ENCODE measurements at places on chromosomes 11 and 22.

- DNase-seq = peak; percentile 34
Observed at GRCh38 chr11:36385121-36385970, 89.3 kb downstream of the PRR5L start.

DNA sequence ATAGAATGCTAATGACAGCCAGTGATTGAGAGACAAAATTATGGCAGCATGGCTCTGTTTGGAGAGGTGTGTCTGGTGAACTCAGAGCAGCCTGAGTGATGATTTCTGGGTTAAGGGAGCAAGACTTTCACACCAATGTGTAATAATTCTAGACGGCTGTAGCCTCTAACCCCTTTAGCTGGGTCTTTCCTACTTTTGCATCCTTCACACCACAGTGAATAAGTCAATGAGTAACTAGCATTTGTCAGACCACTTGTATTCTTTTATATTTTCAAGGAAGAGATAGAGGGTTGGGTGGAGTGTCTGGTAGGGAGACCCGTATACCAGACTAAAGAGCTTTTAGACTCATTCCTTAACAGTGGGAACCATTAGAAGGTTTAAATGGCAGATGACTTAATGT is 50.4 kb downstream of the ATXN10 start:
- no peak for DNase-seq

GRCh38 chr22:38965614-38966379 is 8.4 kb downstream of the APOBEC3A start:
- no peak for DNase-seq

DNA sequence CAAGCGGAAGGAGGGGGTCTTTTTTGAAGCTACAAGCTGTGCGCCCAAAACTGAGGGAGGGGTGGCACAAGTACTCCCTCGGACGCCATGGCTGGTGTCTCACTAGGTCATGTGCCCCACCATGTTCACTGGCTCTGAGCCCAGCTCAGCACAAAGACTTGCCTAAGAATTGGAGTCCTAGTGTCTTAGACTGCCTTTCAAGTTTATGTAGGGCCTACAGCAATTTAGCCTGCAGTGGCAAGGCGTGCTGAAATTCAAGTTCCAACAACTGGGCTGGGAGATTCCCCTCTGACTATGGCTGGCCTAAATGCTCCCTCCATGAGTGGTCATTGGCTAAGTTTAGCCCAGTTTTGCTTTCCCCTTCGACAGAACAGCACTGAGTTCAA is 27.3 kb downstream of the FCHSD2 start:
- no peak for DNase-seq

DNA sequence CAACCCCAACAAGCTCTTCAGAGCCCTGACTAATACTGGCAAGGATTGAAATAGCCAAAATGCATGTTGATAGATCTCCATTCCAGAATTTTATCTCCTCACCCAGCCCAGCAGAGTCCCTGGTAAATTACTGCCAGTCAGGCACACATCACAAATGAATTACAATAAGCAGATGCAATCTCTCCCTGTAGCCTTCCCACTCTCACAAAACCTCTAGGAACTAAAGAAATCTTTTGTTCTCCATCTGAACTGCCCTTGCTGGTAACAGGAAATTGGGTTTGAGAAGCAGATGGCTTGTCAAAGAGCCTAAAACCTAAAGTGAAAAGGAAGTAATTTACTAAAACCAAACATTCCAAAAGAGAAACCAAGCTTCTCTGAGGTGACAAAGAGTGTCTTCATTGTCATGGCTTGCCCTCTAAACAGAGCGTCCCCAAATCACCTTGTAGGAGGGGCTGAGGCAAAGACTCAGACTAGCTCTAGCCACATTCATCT is 59.5 kb downstream of the FAM168A start:
- DNase-seq = no peak

- DNase-seq = no peak
Observed at GRCh38 chr11:94630221-94630620, 63.1 kb downstream of the PIWIL4 start.

DNA sequence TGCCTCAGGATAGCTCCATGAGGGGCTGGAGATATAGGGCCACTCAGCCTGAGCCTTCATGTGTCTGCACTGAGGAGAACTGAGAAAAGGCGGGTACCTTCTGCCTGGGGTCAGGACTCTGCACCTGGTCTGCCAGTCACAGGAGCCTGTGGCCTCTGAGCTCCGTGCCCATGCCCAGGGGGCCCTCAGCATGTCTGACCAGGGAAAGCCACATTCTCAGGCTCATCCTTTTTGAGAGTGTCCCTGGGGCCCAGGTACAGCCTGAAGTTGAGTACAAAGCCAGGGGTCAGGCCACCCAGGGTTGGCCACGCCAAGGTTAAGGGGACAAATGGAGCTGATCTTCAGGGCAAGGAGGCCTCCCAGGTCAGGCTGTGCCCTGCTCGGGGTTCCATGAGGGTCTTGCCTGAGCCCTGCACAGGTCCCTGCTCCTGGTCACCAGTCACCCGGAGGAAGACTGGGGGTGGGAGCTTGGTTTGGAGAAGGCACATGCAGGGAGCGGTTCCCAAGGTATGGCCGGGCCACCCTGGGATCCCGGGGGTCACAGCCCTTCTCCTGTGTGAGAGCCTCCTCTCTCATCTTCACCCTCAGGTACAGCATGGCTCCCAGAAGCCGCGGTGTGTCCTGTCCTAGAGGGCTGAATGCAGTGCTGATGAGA is 6.0 kb downstream of the DENND6B start:
- DNase-seq = no peak

GRCh38 chr11:59680287-59681154 is 11.7 kb upstream of the PATL1 start:
- no peak for DNase-seq

GRCh38 chr22:43837666-43838065 is 24.6 kb downstream of the SULT4A1 start:
- DNase-seq = no peak

- DNase-seq = no peak
Observed at GRCh38 chr11:11961399-11962028, 46.9 kb downstream of the DKK3 start.

DNA sequence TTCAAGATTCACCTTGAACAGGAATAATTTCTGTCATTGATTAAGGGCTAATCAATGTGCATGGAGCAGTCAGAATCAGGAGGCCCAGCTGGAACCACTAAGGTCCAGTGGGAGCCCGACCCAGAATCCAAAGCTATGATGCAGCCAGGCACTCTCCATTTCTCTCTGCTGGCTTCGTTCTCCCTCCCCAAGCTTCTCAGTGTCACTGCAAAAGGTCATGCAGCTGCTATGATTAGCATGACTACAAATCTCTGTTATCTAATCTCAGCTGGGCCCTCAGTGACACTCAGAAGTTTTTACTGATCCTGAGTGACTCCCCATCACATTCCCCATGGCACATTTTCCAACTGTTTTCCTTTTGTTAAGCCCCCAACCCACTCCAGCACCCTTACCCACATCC is 31.1 kb upstream of the PRSS23 start:
- DNase-seq = no peak

GRCh38 chr11:76551400-76551799 is 106.6 kb downstream of the EMSY start:
- no peak for DNase-seq

GRCh38 chr11:45390407-45390806 is 104.3 kb upstream of the SYT13 start:
- no peak for DNase-seq

DNA sequence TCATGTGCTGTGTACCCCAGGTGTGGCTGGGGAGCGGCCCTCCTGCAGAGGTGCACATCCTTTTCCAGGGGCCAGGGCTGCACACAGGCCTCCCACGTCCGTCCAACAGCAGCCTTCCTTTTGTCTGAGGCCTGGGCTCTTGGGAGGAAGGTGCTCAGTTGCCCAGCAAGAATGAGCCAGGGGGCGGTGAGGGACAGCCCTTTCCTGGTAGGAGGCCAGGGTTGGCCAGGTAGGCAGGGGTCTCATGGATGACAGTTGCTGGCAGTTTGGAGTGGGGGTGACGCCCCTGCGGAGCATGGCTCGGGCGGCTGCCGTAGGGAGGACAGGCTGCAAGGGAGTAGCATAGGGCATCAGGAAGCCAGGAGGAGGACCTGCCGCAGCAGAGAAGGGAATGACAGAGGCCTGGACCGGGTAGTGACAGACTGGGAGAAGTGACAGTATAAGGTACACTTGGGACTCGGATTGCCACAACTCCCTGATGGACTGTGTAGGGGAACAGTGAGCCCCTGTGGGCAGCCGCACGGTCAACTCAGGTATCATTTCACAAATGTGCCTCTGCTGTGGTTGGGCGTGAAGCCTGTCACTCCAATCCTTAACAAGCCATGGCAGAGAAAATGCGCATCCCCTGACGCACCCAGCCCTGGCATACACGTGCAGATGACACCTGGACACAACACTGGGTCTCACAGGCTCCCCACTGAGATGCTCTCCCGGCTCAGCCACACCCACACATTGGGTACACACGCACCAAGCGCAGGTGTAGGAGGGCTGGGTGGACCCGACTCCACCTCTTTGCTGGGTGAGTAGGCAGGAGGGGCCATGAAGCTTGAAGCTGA is 79.7 kb downstream of the DGCR2 start:
- no peak for DNase-seq

GRCh38 chr11:45476126-45476525 is 189.3 kb downstream of the CHST1 start:
- DNase-seq = no peak

- no peak for DNase-seq
Observed at GRCh38 chr11:60485987-60486386, 6.6 kb upstream of the MS4A12 start.

GRCh38 chr11:43833657-43834073 is 47.0 kb upstream of the ALKBH3 start:
- DNase-seq = no peak

DNA sequence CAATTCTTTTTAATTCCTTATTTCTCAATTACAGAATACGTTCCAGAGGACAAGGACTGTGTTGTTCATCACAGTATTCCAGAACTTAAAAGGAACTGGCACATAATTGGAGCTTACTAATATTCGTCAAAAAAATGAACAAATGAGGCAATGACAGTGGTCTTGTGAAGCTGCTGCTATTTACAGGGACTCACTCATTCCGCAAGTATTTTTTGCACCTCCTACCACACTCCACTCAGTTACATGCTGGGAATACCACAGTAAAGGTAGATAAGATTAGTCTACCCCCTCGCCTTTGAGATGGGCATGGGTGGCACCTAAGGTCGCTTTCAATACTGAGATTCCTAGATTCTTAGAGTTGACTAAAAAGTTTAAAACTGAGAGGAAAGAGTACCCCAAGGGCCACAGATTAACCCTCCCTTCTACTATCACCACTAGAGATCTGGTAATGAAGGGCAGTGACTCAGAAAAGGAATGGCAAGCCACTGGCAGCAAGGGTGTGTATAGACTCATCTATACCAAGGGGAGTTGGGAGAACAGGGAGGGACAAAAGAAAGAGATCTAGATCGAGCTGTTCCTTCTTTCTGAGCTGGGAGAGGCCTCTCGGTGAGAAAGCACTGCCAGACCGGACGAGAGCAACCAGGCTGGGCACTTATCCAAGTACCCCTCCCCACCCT is 85.0 kb downstream of the RPL27A start:
- no peak for DNase-seq

- DNase-seq = no peak
Observed at GRCh38 chr22:49768951-49769690, 58.6 kb downstream of the BRD1 start.

GRCh38 chr11:47464483-47464882 is 15.5 kb upstream of the RAPSN start:
- no peak for DNase-seq

DNA sequence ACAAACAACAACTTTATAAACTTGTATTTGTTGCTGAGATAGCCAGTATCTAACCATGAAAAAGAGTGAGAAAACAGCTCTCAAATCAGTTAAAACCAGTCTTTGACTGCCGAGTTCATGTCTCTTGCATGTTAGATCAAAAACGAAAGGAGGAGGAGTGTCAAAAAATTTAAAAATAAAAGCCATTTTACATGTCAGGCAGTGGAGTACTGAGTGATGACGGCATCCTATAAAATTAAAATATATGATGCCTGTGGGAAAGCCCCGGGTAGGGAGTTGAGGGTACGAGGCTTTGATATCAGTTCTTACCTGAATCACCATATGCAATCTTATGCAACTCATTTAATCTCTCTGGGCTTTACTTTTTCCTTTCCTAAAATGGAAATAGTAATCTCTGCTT is 117.3 kb downstream of the ETS1 start:
- DNase-seq = no peak

DNA sequence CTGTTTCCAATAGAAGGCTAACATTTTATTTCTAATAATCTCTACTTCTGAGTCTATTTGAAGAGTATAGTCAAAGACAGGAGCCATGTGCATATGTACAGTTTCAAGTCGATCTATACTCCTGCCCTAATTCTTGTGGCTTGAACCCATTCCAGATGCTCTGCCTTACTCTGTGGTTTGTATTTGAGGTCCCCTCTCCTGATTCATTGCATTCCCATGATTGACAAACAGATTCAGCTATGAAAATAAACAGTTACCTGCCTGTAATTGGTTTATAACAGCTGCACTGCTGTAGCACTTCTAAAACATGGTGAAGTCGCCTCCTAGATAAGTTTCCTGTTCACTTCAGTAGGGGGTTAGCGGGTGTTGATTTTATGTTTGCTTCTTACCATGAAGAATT is 138.7 kb downstream of the SOX6 start:
- DNase-seq = no peak

DNA sequence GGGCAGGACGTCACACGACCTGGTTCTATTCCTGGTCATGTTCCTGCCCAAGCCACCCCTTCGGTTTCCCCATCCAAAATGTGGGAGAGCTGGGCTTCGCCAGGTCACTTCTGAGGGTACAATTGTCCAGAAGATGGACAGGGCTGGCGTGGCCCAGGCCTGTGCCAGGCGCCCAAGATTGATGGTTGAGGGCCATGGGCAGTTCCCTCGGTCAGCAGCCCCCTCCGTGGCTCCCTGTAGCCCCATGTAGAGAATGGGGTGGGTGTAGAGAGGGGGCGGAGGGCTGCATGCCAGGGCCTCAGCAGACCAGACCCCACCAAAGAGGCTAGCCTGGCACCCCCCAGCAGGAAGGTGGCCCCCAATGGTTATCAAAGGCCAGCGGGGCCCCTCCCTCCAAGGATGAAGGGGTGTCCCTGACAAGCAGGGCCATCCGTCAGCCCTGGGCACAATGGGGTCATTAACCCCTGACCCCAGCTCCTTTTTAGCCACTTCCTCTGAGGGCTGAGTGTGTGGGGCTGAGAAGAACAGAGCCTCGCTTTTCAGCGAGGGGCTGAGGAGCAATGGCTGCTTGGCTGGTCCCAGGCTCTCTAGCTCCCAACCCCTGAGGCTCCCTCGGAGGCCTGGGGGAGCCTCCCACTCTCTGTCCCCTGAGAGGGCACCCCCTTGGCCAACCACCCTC is 11.0 kb upstream of the PICK1 start:
- DNase-seq = no peak

DNA sequence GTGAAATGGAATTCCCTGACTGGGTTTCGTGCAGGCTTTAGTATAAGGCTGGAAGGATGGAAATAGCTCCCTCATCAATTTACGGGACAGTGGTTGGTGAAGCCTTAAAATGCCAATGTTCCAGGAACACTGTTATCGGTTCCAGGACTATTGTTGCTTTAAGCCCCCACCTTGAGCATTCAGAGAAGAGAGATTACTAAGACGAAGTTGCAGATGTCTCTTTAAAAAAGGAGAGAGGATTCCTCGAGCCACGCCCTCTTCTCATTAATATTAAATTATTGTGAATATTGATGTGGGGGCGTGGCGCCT is 195 bp upstream of the CREB3L1 start:
- no peak for DNase-seq

- DNase-seq = peak; percentile 50
Observed at GRCh38 chr11:57311109-57311936, 13.4 kb downstream of the TNKS1BP1 start.

GRCh38 chr22:42711895-42712837 is 8.5 kb downstream of the A4GALT start:
- DNase-seq = no peak
